ENCODE measurements at places on chromosomes 2 and 18. TPM values are rescaled to one million over a fixed set of nuclear protein-coding genes. Genes with fewer than 3 reads are reported as not detected.

Gene TWIST2
- 4.5 TPM for total RNA-seq

Gene KCNIP3
- total RNA-seq: 2.0 TPM

Gene C1GALT1C1L
- total RNA-seq: not detected

Gene MARCHF4
- 9.6 TPM for total RNA-seq

Gene CNDP2
- 71.5 TPM for total RNA-seq

Gene ASIC4
- not detected for total RNA-seq

Gene OTOS
- total RNA-seq: not detected

All from thoracic aorta endothelial cell (primary cell).